ENCODE measurements at places on chromosomes 5 and 9.

GRCh38 chr5:66757219-66757833 is 161.1 kb downstream of the MAST4 start:
- peak; percentile 21 for DNase-seq

- no peak for DNase-seq
These were observed 354.3 kb upstream of the CTNND2 start for GRCh38 chr5:12258549-12258948.

DNA sequence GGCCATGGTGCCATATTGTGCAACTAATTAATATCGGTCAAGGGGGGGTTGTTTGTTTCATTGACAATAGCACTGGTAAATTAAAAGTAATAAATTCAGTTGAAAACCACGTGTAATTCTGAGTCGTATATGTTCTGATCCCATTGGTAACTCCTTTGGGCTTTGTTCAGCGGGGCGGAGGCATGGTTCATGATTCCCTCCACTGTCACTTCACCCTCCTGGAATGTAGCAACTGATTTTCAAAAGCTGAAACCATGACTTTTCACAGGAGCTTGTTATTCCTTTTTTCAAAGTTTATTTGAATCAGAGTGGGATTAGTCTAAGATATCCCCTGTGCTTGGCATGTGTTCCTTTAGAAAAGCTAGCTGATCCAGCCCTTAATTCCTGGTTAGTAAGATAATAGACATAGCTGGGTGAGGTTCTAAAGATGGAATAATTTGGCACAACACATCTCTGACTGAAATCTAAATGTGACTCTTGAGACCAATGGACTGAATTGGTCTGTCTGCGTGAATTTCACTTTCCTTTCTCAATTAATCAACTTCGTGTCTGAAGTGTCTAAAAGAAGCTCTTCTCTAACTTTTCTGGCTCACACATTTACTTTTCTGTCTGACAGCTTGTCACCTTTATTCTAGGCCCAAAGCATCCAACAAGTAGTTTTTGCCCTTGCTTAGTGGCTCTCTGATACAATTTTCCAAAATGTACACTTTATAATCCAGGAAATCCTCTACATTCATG is 185.7 kb upstream of the VCAN start:
- no peak for DNase-seq

GRCh38 chr5:79181419-79182022 is 54.4 kb upstream of the JMY start:
- DNase-seq: no peak

DNA sequence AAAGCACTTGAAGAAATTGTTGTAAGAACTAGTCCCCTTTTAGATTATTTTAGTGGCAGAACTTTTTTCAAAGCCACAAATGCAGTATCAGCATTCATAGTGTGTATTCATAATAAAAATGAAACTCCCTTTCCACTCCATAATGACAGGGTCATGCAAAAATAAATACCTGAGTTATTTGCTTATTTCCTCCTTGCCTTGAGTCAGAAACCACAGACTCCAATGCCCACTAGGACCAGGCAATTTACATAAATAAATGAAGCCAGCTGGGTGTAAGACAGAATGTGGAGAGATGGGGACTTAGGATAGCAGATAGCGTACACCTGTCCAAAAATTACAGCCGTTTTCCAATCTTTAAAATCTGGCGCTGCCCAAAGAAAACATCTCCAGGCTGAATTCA is 417.8 kb downstream of the TMEM161B start:
- no peak for DNase-seq

DNA sequence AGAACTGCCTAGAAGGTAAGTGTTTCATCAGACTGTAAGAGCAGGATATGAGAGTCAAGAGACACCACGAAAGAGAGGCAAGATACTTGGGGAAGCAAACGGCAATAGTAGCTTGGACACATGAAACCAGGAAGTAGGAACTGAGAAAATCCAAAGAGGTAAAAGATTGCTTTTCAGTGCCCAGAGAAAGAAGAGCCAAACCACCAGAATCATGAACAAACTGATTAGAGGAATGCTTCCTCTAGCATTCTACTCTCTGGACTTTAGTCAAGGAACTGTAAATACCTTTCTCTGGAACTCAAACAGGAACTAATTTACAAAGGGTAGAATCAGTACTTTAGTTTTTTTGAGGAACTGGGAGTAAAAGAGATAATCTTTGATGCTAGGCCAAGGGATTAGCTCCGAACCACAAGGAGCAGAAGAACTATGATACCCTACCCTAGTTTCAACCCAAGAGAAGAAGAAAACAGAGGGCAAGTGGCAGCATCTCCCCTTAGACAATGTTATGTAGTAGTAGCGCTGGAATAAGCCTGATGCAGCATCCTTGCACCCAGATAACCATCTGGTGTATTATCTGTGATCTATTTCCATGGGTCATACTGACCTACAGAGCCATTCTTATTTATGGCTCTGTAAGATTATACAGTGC is 41.3 kb downstream of the EFCAB9 start:
- DNase-seq: no peak

DNA sequence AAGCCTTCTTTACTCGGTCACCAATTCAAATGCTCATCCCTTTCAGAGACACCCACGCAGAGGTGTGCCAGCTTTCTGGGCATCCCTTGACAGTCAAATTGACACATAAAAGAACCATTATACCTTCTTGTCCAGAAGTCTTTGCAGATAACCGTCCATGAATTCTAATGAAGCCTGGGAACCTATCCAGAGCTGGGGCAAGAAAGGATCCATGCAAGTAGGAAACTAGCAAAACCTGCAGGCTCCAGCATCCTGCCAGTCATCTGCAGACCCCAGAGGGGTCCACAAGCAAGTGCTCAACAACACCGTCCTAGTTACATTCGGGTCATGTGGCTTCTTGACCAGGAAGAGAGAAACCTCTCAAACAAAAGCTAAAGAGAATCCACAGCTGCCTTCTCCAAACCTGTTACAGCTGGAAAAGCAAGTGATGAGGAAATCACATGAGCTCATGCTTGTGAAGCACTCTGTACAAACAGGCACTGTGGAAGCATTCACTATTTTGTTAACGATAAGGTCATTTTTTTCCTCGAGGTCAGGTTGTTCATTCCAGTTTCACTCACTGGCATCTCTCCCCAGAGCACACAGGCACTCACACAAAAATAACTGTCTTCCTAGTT is 80.2 kb upstream of the DMRT1 start:
- DNase-seq: no peak

- DNase-seq: no peak
These were observed 115.8 kb upstream of the MAP3K1 start for GRCh38 chr5:56699538-56699937.

DNA sequence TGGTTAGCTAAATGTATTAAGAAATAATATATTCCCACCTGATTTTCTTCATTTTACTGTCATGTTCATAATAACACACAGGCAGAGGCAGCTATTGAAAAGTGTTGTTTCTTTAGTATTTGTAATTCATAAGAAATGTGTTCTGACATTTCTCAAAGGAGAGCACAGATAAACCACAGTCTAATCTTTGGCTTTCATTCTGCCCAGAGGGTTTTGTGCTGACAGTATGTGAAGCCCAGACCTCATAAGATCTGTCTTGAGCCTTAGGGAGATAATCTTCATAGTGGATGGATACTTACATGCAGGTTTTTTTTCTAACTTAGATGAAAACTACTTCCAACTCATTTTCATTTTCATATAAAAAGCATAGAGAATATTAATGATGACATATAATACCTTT is 206.1 kb downstream of the CHSY3 start:
- no peak for DNase-seq

GRCh38 chr5:147481376-147481775 is 28.5 kb downstream of the DPYSL3 start:
- no peak for DNase-seq

- DNase-seq: no peak
These were observed 2.6 kb upstream of the SMIM23 start for GRCh38 chr5:171783051-171783450.

- DNase-seq: peak; percentile 86
These were observed 94.4 kb upstream of the IFNE start for GRCh38 chr9:21576331-21577189.

DNA sequence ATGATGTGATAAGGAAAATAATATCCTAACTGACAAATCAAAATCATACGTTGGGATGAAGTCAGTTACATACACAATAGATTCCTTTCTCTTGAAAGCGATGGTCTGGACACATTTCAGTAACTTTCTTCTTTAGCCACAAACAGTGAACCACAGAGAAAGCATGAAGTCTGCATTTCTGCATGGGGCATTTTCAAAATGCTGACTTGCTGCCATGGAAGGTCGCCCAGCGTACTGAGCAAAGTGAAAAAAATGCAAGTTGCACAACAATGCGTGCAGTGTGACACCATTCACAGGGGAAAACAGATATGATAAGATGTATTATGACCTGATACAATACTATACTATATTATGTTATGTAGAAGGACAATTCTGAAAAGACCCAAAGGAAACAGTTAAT is 146.3 kb downstream of the SNX18 start:
- DNase-seq: peak; percentile 63

DNA sequence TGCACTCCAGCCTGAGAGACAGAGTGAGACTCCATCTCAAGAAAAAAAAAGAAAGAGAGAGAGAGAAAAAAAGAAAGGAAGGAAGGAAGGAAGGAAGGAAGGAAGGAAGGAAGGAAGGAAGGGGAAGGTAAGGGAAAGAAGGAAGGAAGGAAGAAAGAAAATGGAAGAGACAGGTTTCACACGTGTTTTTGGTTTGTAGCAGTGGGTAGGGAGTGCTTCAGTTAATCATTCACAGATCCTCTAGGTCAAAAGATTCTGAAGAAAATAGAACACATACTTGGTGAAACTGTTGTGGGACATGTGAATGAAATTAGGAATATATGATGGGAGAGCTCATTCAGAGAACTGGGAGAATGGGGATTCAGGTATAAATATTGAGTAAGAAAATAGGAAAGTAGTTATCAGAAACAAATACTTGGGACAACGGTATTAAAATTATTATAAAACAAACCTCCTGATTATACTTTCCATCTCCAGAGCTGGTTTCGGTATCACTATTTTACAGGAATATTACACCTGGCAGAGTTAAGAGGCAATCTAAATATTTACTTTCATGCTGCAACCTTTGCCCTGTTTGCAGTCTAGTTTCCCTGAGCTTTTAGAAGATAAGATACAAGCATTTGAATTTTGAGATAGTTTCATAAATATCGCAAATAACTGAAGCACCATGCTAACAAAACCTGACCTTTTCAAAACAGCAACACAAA is 37.2 kb downstream of the MARVELD2 start:
- DNase-seq: no peak

DNA sequence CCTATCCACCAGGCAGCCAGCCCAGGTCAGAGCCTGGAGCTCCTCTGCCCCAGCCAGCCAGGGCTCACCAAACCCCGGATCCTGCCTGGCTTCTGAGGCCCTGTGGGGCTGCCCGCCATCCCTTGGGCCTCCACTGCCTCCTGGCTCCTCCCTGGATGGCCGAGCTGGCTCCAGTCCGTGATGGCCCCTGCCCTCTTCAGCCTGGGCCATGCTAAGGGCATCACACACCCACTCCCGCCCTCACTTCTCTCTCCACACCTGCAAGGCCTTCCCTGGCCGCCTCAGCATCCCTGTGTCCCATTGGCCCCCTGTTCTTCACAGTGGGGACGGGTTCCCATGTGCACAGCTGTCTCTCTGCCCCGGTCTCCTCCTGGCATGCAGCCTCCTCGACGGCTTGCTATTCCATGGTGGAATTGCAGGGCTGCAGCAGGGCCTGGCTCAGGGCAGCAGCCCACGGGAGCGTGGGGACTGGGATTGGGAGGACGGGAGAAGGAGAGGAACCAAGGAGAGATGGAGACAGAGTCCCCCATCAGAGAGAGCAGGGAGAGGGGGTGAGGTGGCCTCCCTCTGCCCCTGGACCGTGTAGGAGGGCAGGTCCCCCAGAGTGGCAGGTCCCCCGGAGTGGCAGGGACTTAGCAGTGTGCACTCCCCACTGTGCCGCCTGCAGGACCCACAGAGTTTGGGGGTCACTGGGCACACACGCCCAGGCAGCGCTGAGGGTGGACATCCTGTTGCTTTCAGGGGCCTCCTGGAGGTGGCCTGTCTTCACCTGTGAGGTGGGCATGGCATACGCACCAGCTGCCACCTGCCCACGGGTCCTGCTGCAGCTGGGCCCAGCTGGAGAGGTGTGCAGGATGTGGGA is 16.7 kb upstream of the RNU6ATAC start:
- DNase-seq: no peak

GRCh38 chr5:15215056-15215455 is 284.9 kb upstream of the FBXL7 start:
- DNase-seq: no peak

GRCh38 chr9:109901201-109901600 is 121.2 kb downstream of the PALM2AKAP2 start:
- DNase-seq: no peak
